Activated T-helper 17 cell treated with anti-CD3 and anti-CD28 coated beads, Interleukin-2, amount 50 U/mL, for 72 hours (primary cell): ENCODE measurements at places on chromosomes 13 and 19. TPM values are rescaled to one million over a fixed set of nuclear protein-coding genes. Genes with fewer than 3 reads are reported as not detected.
A peak's percentile ranks its signal among the peaks of the same experiment; 100 is the strongest.

The ZNF225 gene
- 1.5 TPM for total RNA-seq

The BCAM gene
- total RNA-seq: not detected

The KLK13 gene
- total RNA-seq: not detected

The KASH5 gene
- total RNA-seq: 1.1 TPM

The CFAP97D2 gene
- total RNA-seq: not detected

The SERPINE3 gene
- total RNA-seq: not detected

DNA sequence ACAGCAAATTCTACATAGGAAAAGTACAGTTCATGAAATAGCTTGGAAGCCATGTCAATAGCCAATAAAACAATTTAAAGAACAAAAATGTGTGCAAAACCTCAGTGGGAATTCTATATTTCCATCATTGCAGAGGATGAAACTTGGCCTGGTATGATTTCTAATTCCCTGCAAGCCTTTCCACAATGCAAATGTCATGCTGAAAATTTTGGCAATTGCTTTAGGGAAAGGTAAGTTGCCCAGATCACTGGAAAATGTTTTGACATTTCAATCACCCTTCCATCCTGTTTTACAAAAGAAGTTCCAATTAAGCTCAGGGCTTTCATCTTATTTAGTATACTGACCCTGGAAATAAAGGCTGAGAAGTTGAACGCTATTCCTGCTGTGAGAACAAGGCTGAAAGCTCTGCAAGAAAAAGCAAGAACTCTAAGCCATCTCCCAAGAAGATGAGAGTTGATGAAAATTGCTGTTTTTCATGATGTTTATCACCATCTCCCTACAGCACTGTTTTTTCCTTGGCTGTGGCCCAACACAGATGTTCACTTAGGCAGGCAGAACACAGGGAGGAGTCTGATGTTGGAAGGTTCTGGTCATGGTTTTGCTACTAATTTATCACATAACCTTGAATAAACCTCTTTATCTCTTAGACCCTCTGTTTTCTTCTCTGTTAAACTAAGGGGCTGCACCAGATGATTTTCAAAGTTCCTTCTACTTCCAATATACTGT is 263.7 kb downstream of the KCTD12 start:
- ATAC-seq: no peak

DNA sequence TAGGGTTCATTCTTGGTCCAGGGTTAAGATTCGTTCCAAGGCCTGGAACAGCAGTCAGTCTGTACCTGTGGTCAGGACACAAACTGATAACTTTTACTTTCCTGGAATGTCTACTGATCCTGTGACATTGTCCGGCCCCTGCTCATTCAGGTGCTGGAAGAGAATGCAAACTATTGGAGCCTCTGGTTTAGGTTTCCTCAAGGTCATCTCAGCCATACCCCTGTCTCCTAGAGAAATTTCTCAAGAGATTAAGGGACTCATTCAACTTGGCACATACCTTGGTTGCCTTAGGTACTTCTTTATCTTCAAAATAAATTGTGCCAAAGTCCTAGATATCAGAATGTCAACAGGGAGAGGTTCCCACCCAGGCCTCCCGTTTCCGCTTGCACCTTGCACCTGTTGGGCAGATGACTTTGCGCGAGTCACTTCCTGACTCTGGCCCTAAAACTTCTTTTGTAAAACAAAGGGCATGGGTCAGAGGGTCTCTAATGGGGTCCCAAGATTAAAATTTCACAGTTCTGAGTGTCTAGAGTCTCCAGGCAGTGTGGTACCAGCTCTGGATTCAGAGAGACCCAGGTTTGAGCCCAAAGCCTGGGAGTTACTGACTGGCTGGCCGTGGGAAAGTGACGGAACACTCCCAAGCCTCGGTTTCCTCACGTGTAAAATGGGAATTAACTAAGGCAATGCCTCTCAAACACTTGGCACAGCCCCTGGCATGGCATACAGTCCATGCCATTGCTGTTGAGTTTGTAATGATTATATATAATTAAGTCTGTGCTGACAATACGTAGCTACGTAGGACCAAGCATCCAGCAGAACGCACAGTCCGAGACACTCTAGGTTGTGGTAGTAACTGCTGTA is 25.8 kb upstream of the CYP2S1 start:
- ATAC-seq: no peak

DNA sequence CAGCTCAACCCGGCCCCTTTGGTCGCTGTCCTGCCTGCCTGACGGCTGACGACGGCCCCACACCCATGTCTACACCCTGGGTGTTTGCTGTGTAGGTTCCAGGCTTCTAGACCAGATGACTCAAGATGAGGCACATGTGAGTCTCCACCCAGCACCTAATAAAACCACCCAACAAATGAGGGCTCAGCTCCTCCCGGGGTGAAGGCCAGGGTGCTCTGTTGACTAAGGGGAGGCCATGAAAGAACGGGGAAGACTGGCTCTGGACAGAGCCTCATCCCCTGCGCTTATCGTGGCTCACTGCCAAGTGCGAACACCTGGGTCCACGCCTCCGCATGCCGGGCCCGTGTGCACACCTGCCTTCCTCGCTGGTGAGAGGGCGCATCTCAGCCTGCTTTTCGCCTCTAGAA is 39.6 kb downstream of the COL4A2 start:
- ATAC-seq: no peak

DNA sequence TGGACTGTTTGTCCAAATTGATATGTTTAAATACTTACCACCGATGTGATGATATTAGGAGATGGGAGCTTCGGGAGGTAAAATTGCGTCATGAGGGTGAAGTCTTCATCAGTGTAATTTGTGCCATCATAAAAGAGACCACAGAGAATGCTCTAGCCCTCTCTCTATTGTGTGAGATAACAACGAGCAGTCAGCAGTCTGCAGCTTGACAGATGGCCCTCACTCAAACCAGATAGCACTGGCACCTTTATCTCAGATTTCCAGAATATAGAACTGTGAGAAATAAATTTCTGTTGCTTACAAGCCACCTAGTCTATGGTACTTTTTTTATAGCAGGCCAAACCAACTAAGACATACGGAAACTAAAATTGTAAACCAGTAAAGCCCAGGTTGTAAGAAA is 1718.9 kb upstream of the MIR17HG start:
- no peak for ATAC-seq

GRCh38 chr13:73698859-73699258 is 435.3 kb downstream of the KLF12 start:
- ATAC-seq: no peak

GRCh38 chr13:26989957-26990713 is 181.5 kb downstream of the USP12 start:
- no peak for ATAC-seq

GRCh38 chr19:47729799-47730520 is 15.4 kb upstream of the NOP53 start:
- ATAC-seq: peak; percentile 96

DNA sequence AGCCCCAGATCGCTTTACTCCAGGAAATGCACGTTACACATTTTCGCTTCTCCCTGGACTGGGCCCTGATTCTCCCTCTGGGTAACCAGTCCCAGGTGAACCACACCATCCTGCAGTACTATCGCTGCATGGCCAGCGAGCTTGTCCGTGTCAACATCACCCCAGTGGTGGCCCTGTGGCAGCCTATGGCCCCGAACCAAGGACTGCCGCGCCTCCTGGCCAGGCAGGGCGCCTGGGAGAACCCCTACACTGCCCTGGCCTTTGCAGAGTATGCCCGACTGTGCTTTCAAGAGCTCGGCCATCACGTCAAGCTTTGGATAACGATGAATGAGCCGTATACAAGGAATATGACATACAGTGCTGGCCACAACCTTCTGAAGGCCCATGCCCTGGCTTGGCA is 44.6 kb downstream of the KL start:
- ATAC-seq: no peak

GRCh38 chr19:18795540-18795939 is 4.4 kb upstream of the COMP start:
- ATAC-seq: no peak

DNA sequence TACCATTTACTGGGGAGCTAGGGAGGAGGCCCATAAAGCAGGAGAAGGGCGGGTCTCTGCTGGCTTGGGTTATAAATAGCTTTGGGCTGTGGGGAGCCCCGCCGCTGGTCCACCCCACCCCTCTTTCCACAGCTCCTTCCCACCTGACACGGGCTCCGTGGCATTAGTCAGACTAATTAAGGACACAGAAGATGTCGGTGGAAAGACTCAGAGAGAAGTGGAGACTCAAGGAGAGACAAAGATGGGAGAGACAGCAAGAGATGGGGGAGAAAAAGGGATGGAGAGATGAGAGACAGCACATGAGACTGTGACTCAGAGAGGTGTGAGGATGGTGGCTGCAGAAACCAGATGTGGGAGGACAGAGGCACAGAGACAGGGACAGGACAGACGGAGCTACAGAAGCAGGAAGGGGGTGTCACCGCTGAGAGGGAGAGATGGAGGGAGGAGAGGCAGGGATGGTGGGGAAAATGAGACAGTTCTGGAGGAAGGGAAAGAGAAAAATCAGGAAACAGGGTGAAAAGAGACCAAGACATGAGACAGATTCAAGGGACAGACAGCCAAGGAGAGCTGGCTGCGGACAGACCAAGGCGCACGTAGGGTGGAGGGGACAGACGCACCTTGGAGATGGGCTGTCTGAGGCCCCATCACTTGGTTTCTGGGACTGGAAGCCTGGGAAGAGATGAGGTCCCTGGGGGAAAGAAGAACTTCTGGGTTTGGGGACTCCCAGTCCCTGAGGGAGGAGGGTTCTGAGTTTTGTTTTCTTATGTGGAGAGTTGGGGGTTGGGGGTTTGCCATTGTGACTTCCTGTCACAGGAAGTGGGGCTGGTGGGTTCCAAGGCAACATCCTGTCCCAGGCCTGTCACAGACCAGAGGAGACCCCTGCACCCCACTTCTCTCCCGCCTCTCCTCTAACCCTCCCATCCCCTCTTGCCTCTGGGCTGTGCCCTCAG is 4.1 kb downstream of the ARHGEF1 start:
- peak; percentile 67 for ATAC-seq

- ATAC-seq: no peak
Measured at GRCh38 chr13:51977625-51978024, 33.6 kb downstream of the ATP7B start.

DNA sequence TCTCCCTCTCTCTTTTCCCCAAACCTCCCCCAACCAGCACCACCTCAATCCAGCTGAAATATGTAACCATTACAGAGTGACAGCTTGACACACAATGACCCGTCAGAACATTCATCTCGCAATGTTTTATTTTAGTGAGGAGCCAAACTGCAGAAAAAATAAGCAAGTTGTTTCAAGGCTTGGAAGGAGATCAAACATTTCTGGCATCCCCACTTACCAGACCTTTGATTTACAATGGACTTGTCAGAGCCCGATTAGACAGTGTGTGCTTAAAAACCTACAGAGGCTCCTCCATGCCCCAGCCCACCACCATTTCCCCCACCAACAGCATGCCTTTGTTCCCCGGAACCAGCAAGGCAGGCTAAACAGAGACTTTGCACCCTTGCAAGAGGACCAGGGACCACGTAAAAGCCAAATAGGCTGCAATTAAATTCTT is 382.8 kb upstream of the ZNF507 start:
- no peak for ATAC-seq

GRCh38 chr19:50819636-50820035 is 4.0 kb downstream of the KLK1 start:
- ATAC-seq: no peak

DNA sequence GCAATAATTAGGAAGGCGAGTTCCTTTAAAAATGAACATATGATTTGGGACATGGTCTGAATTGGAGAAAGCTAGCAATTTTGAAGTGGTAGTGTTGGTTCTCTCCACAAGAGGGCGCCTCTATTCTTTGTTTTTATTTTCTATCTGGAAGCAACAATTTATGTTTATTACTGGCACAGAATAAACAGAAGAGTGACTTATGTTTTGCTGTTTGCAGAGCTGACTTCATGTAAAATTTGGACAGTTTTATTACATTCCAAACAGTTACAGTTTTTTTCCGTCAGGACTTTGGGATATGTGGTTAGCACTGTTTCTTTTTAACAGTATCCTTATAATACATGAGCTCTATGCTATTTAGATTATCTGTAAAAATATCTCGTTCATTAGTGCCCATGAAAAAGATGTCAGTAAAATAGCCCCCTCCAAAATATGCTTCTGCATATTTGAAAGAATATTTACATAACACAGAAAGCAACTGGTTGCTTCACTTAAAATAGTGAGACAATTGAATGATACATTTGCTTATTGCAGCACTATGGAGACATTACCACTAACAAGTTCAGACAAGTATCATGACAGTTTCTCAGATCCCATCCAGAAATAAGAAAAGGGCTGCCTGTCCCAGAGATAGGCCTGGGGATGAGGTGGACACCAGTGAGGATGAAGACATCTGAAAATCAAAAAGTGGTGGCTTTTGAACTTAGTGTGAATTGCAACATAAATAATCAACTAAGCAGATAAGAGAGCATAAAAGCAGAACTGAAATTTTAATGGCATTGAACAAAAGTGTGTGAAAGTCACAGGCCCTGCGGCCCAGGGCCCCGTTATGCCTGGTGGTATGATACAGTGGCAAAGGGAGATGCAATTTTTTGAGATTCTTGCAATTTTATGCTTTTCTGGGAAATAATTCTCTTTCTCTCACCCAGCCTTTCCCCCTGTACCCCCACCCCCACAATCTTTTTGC is 32.3 kb upstream of the FGF9 start:
- ATAC-seq: no peak

- ATAC-seq: no peak
Measured at GRCh38 chr13:111415246-111415645, 94.8 kb downstream of the TEX29 start.

DNA sequence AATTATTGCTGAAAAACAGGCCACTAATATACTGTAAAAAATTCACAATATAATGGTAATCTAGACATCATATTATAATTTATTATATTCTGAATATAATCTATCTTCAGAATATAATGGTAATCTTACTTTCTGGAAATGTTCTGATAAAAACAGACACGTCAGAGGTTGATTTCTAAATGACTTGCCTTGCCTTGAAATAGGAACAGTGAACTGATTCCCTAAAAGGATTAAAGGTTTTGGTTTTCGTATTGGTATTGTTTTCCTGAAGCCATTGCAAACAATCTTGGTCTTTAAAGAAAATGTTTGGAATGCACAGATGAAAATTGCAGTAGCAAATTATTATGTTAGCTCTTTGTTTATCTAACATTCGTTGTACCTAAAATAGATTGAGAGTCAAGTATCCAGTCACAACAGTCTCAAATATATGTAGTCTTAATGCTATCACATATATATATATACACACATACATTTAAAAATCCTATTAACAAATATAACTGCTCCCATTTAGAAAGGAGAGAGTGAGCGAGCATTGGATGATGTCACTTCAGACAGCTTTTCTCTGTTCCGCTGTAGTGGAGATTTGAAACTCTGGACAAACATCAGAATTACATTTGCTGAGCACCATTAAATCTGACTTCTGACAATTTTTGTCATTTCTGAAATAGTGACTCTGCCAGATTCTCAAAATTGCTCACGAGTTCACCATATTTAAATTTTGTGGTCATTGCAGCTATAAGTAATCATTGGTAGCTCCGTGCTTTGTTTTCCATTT is 1.7 kb downstream of the ITM2B start:
- ATAC-seq: peak; percentile 51

DNA sequence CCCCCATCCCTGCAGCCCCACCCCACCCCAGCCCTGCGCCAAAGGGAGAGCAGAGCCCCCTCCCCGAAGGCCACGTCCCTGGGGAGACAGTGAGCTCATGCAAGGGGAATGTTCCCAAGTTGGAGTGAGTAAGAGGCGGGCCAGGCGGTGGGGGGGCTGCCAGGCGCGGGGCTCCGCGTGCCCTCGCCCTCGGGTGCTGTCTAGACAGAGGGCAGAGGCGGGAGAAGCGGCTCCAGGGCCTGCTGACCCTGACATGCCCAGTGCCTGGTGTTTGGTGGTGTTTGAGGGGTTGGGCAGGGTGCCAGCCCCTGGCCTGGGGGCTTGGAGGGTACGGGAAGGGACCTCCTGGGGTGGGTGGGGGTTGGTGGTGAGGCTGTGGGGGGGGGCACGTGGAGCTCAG is 1.0 kb downstream of the FSTL3 start:
- no peak for ATAC-seq
